ENCODE measurements at places on chromosomes 2 and 18.

DNA sequence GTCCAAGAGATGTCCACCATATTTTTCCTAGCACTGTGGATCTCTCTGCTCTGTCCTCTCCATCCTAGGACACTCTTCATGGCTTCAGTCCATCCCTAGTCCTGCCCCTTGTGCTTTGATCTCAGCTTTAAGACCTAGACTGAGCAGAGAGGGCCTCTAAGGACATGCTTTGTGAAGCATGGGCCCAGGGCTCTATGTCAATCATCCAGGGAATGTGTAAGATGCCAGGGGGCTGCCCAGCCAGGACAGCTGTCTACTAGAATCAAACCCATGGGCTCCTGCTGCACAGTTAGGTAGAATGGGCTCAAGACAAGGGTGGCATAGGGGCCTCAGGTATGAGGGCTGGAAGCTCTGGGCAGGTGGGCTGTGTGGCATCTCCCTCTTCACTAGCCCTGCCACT is 24.9 kb downstream of the TET3 start:
- DNase-seq = no peak

DNA sequence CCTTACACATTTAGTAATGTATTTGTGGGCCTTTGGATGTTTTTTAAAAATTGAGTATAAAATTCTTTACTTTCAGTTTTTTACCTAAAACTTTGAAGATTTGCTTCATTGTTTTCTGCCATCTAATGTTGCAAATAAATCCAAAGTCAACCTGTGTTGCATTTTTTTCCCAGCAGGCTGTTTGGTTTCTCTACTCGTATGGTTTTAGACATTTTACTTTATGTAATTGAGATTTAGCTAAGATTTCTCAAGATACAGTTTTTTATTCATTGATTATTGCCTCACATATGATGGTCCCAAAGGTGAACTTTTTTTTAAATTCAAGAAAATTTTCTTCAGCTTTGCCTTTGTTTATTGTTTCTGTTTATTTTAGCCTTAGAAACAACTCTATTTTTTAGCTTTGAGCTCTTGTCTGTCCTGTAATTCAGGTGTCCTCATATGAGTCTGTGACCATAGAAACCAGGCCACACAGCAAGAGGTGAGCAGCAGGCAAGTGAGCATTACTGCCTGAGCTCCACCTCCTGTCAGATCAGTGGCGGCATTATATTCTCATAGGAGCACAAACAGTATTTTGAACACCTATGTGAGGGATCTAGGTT is 53.4 kb upstream of the TBR1 start:
- DNase-seq = no peak

DNA sequence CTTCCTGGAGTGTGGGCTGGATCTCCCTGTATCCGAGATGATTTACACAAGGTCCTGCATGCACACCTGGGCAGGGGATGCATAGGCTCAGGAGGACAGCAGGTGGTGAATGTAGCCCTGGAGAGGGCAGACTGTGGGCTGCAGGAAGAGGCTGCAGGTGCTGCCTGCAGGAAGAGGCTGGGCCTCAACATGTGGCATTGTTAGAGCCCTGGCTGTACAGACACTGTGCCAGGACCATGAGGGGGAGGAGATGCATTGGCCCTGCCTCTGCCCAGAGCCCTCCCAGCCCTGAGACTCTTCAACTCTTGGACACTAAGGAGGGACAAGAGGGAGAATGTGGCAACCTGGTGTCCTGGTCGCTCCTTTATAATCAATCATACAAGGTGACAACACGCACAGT is 392.8 kb downstream of the TNS1 start:
- DNase-seq = no peak

GRCh38 chr18:13483316-13484270 is 242.8 kb downstream of the FAM210A start:
- no peak for DNase-seq
